ENCODE measurements at places on chromosomes 4 and X.

- no peak for DNase-seq
Measured at GRCh38 chrX:123399709-123400108, 215.6 kb downstream of the GRIA3 start.

- no peak for DNase-seq
Measured at GRCh38 chr4:42436928-42437565, 39.8 kb downstream of the SHISA3 start.

DNA sequence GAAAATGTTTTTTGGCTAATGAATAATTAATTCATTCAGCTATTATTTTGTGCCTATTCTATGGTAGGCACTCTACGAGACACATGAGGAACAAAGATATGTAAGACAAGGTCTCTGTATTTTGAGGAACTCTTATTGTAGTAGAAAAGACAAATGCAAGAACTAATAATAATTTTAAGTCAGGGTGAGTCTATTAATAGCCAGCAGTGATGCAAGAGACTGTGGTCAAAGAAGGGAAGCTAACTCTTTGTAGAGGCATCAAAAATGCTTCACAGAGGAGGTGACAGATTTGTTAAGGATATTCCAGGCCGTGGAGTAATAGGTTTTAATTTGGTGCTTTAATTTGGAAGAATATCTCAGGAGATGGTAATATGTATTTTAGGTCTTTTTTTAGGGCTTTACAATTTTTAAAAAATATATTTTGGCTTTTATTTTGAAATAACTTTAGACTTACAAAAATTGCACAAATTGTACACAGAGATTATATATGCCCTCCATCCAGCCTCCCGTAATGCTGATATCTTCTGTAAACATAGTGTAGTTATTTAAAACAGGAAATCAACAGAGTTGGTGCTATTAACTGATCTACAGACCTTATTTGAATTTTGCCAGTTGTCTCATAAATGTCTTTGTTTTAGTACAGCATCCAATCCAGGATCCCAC, 48.1 kb downstream of the DCLK2 start:
- DNase-seq, result no peak

DNA sequence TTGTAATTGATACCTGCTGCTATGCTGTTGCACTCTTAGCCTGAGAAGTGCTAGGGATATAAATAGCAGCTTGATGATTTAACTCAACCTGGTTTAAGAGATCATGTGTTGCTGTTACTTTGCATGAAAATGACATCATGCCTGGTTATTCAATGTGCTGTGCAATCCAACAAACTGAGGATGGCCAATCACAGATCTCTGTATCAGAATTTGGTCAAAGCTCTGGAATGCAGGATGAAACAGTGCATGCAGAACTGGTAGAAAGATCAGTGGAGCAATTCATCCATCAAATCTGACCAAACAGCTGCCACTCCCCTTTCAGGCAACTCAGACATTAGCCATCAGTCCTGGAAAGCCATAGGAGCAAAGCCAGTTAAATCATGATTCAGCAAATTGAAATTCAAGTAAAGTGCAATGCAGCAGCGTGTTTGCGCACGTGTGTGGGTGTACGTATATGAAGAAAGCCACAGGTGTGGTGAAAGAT, 160.3 kb upstream of the RASGEF1B start:
- DNase-seq, result no peak

GRCh38 chr4:176001151-176002006, 64.3 kb upstream of the WDR17 start:
- no peak for DNase-seq

DNA sequence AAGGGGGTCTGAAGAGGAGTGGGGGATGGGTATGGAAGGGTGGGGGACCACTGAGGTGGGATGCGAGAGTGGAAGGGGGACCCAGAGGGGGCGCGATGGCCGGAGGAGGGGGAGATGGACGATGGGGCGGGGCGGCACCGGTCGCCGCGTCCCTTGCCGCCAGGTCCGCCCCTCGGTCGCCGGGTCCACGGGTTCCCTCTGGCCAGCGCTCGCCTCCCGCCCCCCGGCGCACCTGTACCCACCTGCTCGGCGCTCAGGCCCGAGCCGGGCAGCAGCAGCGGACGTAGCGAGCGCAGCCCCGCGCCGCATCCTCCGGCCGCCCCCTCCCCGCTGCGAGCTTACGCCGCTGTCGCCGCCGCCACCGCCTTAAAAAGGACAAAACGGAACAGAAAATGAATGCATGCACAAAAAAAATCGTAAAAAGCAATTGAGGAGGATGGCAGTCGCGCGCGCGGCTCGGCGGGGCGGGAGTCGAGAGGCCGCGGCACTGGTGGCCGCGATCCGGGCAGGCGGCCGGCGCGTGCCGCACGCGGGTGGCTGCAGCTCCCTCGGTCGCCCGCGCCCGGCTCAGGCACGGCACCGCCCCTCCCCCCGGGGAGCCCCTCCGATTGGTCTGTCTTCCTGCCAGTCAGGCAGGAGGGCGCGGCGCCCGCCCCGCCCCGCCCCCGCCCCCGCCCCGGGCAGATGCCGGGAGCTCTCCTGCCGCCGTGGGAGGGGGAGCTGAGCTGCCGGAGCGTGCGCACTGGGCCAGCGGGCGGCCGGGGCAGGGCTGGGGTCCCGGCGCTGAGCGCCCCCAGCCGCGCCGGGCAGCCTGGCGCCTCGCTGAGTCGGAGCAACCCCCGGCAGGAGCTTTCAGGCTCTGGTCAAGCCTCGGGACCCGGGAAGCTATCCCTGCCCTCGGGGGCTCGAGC, at the start of gene JAKMIP1:
TSS of gene JAKMIP1 (minus strand) at position 539 of the 911 bp plus-strand sequence. CDS start 87,699 bp downstream, outside the sequence.
- peak; percentile 81 for DNase-seq

DNA sequence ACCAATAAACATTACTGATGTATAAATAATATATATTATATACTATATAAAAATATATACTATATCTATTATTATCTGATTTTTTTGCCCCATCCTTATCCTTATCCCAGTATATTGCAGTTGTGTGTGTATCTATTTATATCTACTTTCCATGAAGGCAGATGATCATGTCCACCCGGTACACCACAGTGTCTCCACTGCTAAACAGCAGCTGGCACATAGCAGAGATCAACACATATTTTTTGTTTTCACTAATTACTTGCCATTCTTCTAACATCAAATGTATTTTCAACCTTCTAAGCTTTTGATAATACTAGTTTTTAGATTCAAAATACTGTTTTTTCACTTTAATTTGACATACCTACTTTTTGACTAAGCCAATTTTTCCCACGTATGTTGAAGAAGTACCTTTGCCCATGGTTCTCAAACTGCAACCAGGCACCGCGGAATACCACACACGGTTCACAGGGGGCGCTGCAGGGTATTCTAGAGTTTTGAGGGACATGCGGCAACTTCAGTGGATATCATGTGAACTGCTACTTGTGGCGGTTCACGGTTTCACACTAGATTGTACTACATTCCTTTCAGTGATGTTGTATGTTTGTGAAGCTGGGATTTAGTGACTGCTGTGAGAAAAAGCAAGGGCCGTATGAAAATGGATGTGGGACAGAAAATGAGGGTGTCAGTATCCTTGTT, 182.5 kb upstream of the NPY2R start:
- DNase-seq, result peak; percentile 3

GRCh38 chr4:81410680-81411079, 61.0 kb downstream of the RASGEF1B start:
- no peak for DNase-seq

- no peak for DNase-seq
Measured at GRCh38 chr4:31417040-31417439, 696.9 kb downstream of the PCDH7 start.

GRCh38 chr4:67087897-67088296, 457.4 kb downstream of the CENPC start:
- peak; percentile 13 for DNase-seq

DNA sequence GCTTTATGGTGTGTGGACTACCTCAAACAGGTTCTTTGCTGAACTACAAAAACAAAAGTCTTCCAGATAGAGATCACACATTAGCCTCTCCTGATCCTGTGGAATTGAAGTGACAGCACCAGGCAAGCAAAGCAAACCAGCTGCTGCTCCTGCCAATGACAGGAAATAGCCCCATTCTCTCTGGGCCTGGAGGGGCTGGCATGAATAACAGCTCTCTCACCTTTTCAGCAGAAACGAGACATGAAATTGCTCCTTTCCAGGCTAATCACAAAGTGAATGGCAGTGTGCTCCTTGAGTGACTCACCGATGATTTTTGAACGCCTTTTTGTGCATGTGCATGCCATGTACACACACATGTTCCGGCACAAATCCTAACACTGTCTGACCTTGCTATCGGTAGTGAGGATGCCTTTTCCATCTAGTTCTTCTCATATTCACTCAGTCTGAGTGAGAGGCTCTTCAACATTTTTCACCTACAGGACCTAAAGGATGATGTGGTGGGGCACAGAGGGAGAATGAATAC, 24.4 kb downstream of the MFAP3L start:
- no peak for DNase-seq

DNA sequence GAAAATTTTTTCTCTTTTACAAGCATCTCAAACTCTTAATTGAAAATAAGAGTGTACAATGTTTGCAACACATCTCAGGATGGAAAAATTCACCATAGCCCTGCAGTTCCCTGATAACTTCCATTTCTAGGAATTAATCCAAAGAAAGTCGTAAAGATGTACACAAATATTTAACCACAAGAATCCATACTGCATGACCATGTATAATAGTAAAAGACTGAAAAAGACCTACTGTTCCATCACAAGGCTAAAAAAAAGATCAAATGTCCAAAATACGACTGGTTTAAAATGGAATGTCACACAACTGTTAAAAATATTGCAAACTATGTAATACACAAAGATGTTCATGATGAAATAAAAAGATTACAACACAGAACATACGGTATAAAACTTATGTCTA, 32.1 kb downstream of the HUWE1 start:
- no peak for DNase-seq

GRCh38 chr4:145480257-145480656, 1.4 kb upstream of the SMAD1 start:
- DNase-seq, result no peak

DNA sequence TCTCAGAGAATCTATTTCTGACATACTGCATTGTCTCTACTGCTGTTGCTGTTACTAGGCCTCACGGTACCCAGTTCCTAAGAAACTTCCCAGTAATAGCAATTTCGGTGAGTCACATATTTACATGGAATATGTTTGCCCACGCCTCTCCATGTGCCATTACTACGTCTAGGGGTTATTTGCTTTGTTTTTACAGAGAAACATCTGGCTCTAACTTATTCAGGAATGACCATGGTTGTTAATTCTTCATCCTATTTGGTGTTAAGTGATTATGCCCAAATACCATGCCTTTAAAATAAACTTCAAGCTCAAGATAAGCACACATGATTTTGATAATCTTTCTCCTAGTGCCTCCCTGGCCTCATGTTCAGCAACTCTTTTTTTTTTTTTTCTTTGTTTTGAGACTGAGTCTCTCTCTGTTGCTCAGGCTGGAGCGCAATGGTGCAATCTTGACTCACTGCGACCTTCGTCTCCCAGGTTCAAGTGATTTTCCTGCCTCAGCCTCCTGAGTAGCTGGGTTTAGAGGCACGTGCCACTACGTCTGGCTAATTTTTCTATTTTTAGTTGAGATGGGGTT, 101.0 kb upstream of the HS3ST1 start:
- no peak for DNase-seq

All from stimulated activated CD4-positive, alpha-beta T cell treated with anti-CD3 and anti-CD28 coated beads, TNF-alpha, amount 100 ng/mL, for 48 hours (primary cell).